ENCODE measurements at places on chromosomes 5 and 9.

DNA sequence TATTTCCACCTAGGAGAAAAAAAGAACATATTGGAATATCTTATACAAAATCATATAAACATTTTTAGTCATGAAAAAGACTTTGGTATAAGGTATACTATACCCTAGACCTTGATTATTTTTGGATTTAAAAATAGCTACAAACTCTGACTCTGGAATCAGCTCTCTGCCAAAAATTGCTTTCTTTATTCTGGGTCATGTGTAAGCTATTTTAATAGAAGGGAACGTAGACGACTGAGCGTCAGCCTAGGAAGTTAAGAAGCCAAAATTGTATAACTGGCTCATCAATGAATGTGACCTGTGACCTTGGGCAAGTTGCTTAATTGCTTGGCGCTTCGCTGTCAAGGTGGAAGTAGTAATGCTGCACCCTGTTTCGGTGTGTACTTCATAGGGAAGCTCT, 157.1 kb downstream of the PARP8 start:
- no peak for DNase-seq

DNA sequence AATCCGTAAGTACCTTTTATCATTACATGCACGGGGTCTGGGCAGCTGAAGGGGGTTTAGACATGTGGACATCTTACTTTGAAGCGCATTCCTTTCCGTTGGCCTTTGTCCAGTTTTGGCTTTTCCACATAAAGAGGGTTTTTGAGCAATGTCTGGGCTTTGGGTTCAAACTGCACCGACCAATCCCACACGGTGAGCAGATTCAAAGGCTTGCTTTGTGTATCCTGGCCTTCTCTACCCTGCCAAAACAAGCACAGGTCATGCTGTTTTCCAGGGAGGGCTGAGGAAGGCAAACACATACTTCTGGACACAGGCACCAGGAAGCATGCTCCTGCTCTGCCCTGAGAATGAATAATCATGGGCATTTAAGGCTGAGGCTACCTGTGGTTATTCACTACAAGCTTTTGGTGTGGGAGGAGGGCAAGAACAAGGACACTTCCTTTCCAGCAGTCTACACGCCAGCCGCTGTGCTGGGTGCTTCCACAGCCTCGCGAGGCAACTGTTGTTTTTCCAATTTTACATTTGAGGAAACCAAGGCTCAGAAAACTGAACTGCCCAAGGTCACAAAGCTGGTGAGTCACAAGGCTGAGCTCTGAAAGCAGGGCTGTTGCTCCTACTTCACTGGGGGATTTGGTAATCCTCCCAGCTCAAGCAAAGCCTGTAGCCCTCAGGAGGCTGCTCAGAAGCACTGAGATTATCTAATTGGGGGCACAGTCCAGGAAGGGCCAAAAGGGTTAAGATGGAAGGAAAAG, 59.8 kb upstream of the GOLPH3 start:
- DNase-seq: no peak

GRCh38 chr9:34426347-34427074, 31.9 kb downstream of the FAM219A start:
- no peak for DNase-seq

GRCh38 chr5:116272281-116272941, 187.6 kb downstream of the COMMD10 start:
- DNase-seq: no peak

GRCh38 chr5:81125959-81126358, 107.2 kb upstream of the CKMT2 start:
- no peak for DNase-seq

GRCh38 chr5:102818934-102819333, 63.8 kb downstream of the PAM start:
- no peak for DNase-seq

DNA sequence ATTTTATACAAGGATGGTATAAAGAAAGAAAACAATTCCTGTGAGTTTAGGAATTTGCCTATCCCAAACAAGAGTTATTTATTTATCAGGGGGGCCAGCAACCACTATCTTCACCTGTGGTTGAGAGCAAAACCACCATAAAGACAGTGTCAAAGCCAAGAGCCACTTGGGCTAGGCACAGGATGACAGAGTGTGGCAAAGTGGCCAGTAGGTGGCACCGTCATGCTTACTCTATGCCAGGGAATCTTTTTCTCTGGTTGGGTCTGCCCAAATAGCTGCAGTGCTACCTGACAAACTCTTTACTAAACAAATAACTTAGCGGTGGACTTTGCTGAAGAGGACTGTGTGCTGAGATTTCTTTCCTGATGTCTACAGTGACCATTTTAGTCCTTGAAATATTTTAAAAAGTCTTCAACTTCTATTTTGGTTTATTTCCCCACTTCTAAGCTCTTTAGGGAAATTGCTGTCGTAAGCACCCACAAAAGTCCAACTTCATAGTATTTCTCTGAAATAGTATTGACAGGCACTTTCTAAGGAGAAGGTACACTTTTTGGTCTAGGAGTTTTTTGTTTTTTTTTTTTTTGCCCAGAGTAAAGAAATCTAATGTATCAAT, 285.0 kb downstream of the RFX3 start:
- DNase-seq: peak; percentile 66

- DNase-seq: no peak
Observed at GRCh38 chr9:121447321-121447834, 52.3 kb downstream of the GGTA1 start.

DNA sequence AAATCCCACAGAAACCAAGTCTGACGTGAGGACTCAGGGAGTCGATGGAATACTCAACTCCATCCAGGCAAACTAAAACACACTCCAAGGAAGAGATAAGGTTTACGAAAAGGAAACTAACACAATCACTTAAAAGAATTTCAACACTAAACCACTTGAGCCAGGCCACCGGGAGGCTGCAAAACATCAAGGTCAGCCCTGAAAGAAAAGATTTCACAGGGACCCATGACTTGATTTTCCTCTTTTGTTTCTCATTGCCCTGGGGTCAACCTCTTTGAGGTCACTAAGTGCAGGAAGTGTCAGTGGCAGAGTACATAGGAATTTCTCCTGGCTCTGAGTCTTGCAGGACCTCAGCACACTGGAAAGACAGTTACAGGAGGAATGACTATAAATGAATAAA, 77.8 kb upstream of the TARS1 start:
- peak; percentile 85 for DNase-seq

Measured in right atrium auricular region (tissue), 2 donors.